Calu3 (cell line): ENCODE measurements at places on chromosomes 6 and 20. TPM values are rescaled to one million over a fixed set of nuclear protein-coding genes. Genes with fewer than 3 reads are reported as not detected.

DNA sequence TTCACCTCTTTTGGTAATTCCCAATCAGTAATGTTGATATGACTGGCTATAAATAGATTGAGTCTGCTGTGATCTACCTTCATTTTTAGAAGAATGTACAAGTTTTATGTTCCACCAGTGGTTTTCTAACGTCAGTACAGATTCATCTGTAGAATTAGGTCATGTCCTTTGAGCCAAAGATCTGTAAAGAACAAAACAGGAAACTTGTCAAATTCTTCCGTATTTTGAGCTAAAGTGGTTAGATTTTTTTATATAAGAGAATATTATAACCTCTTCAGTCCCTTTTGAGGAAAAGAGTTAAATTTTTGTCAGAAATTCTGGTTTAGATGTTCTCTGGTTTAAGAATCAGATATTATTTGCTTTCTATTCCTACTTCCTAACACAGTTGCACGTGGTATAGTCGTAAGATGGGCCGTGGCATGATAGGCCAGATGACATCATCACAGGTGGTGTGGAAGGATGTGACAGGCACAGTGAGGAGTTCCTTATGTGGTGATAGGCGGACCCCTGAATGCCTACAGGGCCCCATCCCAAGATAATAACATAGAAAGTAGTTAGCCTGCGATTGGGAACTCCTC, 62.3 kb downstream of the SNX9 start:
- no peaks in the 10 kb centered on the region for H3K4me1 ChIP-seq
- no peaks in the 10 kb centered on the region for H3K27me3 ChIP-seq
- H3K27ac ChIP-seq, result no peak overlapping the region
- DNase-seq, result no peak
- H3K4me3 ChIP-seq, result no peak overlapping the region

GRCh38 chr20:50330504-50331313, 140.1 kb downstream of the CEBPB start:
- peak overlapping the region; percentile 16 for H3K27ac ChIP-seq
- peaks cover 5% of the 10 kb centered on the region for H3K36me3 ChIP-seq
- H3K4me1 ChIP-seq, result peaks cover 54% of the 10 kb centered on the region
- DNase-seq, result peak; percentile 76
- peaks cover 17% of the 10 kb centered on the region for H3K27me3 ChIP-seq

The RAB44 gene
- not detected in 2 replicates for total RNA-seq

DNA sequence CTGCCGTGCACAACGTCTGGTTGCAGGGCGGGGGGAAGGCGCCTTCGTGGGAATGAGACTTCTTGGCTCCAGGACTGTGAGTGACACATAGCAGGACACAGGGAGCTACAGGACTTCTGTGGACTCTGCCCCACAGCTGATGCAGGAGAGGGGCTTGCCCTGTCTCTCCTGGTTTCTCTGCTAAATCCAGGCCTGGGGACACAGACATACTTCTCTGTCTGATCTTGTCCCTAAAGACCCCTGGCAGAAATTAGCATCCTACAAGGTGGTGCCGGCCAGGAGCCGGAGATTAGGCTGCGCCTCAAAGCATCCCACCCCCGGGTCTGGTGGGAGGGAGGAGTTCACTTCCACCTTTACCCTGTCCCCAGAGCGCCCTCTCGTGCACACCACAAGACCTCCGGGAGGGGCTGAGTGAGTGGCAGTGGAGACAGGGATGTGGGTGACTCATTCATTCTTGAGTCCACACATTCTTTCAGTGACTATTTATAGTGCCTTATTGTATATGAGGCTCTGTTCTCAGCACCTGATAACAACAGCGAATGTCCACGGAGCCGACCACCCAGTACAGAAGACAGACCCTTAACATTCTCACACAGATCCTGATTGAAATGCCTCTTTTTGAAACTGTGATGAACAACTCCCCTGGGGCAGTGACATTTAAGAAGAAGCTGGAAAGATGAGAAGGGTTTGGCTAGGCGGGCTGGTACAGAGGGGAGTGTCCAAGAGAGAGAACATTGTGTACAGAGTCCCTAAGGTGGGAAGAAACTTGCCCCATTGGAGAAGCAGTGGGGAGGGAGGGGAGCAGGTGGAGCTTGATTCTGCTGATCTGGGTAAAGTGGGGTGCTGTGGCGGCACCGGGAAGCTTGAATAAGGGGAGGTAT, 39.0 kb downstream of the GMPR start:
- peak; percentile 81 for DNase-seq
- H3K4me3 ChIP-seq, result peak overlapping the region; percentile 29
- H3K36me3 ChIP-seq, result no peaks in the 10 kb centered on the region

DNA sequence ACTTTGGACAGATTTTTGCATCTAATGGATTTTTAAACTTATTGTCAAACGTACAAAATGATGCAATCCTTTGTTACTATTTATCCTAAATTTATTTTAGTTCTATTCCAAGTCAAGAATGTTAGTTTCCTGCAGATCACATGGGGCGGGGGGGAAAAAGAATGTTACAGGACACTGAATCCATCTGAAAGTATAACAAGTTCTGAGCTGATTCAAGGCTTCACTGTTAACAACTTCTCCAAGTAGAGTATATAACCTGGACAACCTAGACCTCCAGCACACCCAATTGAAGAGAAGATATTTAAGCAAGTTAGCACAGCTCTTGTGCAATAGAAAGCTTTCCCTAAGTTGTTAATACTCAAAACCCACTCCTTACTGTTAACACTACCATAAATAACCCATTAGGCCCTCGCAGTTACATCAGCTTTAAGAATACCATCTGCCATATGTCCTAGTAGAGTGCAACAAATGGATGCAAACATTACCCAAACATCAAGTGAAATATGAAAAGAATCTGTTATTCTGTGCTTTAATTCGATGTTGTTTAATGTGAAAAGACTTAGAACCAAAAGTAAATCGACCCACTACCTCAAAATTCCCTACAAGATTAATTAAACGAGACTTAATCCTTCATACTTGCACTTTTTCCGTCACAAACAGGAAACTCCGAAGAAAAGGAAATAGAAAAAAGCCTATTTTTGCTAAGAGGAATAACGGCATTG, 1.3 kb downstream of the SEC63 start:
- peaks cover 39% of the 10 kb centered on the region for H3K36me3 ChIP-seq
- H3K4me1 ChIP-seq, result no peaks in the 10 kb centered on the region
- H3K27ac ChIP-seq, result peak overlapping the region; percentile 89
- no peak for DNase-seq
- H3K27me3 ChIP-seq, result no peaks in the 10 kb centered on the region

GRCh38 chr6:5490501-5491069, 229.3 kb downstream of the FARS2 start:
- DNase-seq, result no peak
- H3K27ac ChIP-seq, result no peak overlapping the region
- no peaks in the 10 kb centered on the region for H3K4me1 ChIP-seq

GRCh38 chr20:9627219-9627618, 112.8 kb downstream of the LAMP5 start:
- peak overlapping the region; percentile 60 for H3K27ac ChIP-seq
- no peaks in the 10 kb centered on the region for H3K4me1 ChIP-seq
- H3K4me3 ChIP-seq, result no peak overlapping the region
